Thoracic aorta (tissue), 2 donors: ENCODE measurements at places on chromosomes 6 and 20. TPM values are rescaled to one million over a fixed set of nuclear protein-coding genes. Genes with fewer than 3 reads are reported as not detected.

DNA sequence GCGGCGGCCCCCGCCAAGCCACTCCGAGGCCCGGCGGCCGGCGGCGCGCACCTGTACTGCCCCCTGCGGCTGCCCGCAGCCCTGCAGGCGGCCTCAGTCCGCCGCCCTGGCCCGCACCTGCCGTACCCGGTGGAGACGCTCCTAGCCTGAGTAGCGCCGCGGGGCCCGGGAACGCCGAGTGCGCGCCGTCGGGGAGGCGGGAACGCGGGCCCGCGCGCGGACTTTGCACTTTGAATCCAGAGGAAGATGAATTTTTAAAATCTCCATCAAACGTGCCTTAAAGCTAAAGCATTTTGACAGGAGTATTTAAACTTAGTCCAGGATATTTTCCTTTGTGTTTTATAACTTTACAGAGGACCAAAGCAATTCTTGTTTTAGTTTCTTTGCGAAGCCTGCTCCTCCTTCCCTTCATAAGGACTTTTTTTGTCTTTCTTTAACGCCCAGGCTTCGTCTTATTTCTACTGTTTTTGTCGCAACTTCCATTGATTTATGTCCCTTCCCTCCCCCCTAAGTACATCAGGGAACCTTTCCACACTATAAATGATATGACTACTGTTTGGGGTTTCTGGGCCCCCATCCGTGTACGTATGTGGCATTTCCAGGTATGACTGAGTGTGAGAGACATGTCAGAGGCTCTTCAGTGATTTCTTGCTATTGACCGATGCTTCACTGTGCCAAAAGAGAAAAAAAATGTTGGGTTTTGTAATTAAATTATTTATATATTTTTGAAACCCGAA is 2.0 kb downstream of the FOXQ1 start:
- DNase-seq, result no peak

GRCh38 chr6:26003102-26003694 is 40.6 kb downstream of the TRIM38 start:
- no peak for DNase-seq

DNA sequence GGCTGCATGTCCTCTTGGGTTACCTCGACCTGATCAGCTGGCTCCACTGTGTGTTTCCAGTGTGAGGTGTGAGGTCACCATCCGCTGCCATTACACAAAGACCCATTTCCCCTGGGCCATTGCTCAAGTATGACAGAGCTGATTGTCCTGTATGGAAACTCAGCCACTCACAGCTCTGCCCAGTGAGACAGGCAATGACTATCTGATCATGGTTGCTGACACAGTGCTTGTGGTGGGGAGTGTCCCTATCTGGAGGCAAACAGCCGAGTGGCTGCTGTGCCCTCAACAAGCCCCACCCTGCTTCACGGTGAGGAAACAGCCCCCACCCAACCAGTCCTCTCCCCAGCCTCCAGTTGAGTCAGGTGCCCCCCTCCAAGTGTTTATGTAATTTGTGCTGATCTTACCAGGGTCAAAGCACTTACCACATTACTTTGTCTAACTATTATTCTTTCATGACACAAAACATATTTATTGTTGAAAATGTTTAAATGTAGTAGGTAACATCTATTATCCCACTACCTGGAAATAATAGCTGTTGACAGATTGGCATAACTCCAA is 11.7 kb upstream of the MAPK13 start:
- DNase-seq, result no peak

GRCh38 chr20:56345911-56346310 is 12.9 kb upstream of the FAM210B start:
- DNase-seq, result no peak

GRCh38 chr20:40895182-40895581 is 133.4 kb upstream of the TOP1 start:
- DNase-seq, result no peak

DNA sequence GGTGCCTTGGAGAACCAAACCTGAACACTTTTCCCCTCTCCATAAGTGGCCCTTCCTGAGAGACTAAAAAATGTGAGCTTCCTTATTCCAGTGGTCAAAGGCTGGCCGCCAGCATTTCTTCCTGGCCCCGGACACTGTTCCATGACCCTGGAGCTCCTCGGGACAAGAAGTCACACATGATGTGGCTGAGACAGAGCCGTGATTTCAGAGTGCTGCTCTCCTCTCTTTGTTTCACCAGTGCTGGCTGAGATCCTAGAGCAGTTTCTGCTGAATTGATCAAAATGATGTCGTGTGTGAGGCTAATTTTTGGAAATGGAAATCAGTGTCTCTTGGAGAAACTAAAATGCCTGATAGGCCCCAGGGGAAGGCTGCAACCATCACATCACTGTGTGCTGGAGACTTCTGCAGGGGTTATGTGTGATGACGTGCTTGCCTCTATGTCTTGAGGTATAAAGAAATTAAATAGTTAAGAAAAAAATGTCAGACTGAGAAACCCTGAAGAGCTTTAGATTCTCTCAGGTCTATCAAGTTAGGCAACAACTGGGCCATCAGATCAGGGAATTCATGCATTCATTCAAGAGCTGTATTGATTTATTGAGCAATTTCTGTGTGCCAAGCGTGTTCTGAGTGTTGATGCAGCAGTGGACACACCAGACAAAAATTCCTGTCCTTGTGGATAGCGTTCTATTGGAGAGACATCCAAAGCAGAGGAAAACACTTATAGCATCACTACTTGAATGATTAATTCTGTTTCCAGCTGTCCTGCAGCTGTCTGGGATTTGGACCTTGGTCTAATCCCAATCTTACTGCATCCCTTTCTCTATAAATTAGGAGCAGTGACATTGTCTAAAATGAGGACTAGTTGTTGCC is 72.7 kb upstream of the CCN6 start:
- DNase-seq, result no peak

GRCh38 chr20:3340443-3340842 is 67.0 kb downstream of the DNAAF9 start:
- no peak for DNase-seq

DNA sequence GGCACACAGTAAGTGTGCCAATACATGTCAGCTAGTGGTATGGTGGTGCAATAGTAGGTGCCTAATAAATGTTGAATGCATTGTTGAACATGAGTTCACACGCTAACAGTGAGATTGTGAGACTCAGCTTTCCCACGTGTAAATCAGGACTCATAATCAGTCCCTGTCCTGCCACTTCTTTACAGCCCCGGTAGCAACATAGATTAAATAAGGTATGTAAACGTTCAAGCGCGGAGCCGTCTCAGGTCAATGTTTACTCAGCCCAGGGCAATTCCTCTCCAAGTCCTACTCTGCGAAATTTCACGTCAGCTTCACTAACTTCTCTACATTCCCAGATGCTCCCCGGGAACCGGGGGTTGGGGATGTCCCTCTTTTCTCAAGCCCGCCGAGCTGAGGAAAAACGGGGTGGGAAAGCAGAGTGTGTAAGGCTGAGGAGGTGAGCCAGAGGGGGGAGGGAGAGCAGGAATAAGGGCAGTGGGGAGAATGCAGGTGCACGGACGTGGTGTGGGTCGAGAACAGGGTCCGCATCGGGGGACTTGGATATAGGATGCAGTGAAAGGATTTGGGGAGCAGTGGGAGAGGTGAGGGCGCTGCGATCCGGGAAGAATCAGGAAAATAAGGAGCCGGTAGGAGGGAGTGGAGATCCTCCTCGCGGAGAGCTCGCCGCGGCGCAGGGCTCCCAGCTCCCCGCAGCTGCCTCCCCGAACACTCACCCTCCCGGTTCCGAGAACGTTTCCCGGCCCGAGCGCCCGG is 544 bp upstream of the TP53INP2 start:
- no peak for DNase-seq

DNA sequence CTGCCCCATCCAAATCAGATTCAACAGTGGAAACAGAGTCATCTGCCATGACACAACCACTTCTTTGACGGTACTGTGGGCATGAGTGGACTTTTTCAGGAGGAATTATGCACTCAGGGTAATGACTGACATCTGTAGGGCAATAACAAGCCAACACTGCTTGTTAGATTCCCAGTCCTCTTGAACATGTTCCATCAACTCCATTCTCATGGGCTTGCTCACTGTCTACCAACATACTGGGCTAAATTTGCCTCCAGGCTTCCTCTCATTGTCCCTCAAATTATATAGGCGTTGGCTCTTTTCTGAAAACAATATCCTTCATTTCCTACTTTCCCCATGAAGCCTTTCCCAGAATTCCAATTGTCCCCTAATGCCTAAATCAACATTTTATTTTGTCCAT is 43.1 kb downstream of the ANKEF1 start:
- DNase-seq, result no peak

GRCh38 chr6:137823826-137824555 is 43.1 kb upstream of the TNFAIP3 start:
- no peak for DNase-seq

GRCh38 chr6:39930540-39930939 is 3.7 kb downstream of the MOCS1 start:
- DNase-seq, result no peak

DNA sequence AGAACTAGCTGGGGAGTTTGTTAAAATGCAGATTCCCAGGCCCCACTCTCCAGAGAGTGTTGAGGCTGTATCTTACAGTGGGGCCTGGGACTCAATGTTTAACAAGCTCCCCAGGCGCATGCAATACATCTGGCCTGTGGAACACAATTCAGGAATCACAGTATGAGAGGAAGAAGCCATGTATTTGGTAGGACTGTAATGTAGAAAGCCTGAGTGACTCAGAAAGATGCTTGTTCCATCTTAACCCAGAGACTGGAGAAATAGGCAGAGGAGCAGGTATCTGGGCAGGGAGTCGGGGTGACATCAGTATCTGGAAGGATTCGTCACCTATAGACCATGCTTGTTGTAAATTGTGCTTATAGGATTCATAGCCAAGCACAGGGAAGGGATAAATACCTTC is 90.5 kb downstream of the UNC5CL start:
- DNase-seq, result no peak

DNA sequence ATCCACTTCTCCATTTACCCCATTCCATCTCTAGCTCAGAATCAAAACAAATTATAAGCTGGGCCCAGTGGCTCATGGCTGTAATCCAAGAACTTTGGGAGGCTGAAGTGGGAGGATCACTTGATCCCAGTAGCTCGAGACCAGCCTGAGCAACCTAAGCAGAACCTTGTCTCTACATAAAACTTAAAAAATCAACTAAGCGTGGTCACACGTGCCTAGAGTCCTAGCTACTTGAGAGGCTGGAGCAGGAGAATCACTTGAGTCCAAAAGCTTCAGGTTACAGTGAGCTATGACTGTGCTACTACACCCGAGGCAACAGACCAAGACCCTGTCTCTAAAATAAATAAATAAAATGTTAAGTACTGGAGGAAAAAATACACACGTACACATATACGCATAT is 74.7 kb upstream of the RUNX2 start:
- no peak for DNase-seq

GRCh38 chr20:11807054-11808048 is 110.3 kb upstream of the BTBD3 start:
- DNase-seq, result no peak

DNA sequence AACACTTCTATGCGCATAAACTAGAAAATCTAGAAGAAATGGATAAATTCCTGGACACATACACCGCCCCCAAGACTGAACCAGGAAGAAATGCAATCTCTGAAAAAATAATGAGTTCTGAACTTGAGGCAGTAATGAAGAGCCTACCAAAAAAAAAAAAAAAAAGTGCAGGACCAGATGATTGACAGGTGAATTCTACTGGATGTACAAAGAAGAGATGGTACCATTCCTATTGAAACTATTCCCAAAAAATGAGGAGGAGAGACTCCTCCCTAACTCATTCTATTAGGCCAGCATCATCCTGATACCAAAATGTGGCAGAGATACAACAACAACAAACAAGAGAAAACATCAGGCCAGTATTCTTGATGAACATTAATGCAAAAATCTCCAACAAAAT is 22.7 kb downstream of the HLA-C start:
- no peak for DNase-seq

- DNase-seq, result no peak
Measured at GRCh38 chr6:111550195-111550594, 55.5 kb downstream of the TRAF3IP2 start.

DNA sequence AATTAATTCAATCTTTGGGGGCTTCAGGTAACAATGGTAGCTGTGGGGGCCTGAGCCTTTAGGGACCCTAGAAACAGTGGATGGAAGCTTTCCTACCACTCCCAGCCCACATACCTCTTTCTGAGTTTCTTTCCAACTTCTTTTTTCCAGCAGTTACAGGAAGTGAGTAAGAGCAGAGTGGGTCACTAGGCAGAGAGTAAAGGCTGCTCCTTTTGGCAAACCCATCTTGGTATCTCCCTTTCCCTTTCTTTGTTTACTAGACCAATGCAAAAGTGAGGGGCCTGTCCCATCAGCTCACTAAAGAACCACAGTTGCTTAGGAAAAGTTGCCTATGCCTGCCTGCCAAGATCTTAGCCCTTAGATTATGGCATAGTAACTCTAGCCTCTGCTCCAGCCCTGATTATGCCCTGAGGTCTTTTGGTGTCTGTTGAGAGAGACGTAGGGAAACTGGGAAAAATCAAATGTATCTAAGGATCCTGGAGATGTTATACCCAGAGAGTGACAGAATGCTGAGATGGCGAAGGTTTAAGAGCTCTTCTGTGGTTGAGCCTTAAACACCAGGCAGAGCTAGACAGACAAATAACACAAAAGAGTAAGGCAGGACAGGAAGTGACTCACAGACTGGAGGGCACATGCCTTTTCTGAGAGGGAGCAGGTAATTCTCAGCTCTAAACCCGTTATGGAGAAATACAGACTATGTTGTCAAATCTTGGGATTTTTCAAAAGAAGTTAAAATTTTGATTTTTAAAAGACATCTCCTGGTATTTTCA is 31.3 kb downstream of the TRMT6 start:
- DNase-seq, result no peak

DNA sequence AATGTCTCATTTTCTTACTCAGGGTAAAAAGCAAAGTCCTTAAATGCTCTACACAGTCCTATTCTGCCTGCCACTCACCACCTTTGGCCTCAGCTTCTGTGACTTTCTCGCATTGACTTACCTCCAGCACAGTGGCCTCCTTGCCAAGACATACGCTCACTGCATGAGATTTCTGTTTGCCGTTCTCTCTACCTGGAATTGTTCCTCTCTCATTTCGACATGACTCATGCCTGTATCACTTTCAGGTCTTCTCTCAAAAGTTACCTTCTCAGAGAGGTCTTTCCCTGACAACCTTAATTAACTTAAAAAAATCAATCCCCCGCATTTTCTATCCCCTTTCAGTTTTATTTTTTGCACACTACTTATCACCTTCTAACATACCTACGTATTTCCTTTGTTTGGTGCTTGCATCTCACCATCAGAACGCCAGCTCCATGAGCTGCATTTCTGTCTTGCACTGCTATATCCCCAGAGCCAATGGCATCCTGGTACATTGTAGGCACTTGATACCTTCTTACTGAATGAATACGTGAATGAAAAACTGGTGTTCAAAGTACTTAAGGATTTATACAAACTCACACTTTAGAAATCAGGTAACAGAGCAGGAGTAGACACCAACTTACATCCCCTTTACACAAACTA is 24.5 kb downstream of the TENT5A start:
- no peak for DNase-seq

Gene DDX43
- 7.0 TPM for total RNA-seq

Gene EYS
- not detected for total RNA-seq

Gene PHIP
- total RNA-seq, result 25.0 TPM

Gene MTHFD1L
- 52.8 TPM for total RNA-seq

Gene SYS1
- 24.6 TPM for total RNA-seq

Gene AP5S1
- total RNA-seq, result 12.3 TPM
